ENCODE measurements at places on chromosomes 5 and 9. TPM values are rescaled to one million over a fixed set of nuclear protein-coding genes. Genes with fewer than 3 reads are reported as not detected.

The SLC4A9 gene
- total RNA-seq = 0.22 TPM

The UQCRQ gene
- total RNA-seq = 391 TPM

The IFNK gene
- not detected for total RNA-seq

The SLC6A19 gene
- 0.32 TPM for total RNA-seq

The HARS2 gene
- 15.9 TPM for total RNA-seq

The TAF11L10 gene
- not detected for total RNA-seq

The ZNF300 gene
- total RNA-seq = 2.4 TPM

GRCh38 chr5:178415353-178415752 lies 174.8 kb downstream of the COL23A1 start:
- DNase-seq = peak; percentile 82

DNA sequence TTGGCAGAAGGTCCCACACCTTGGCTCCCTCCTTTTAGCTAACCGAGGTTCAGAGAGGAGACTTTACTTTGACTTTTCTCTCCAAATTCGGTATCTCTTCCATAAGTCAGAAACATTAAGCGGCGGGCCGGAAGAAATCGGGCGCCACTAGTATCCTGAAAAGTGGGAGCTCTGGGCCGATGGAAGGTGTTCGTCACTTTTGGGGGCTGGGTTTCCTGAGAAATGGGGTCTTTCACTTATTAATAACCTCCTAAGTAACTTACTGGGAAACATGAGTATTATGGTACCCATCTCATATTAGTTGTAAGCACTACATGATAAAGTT lies 716 bp downstream of the STX17 start:
- no peak for DNase-seq

- DNase-seq = no peak
These were observed 16.7 kb downstream of the SLC28A3 start for GRCh38 chr9:84323858-84324257.

DNA sequence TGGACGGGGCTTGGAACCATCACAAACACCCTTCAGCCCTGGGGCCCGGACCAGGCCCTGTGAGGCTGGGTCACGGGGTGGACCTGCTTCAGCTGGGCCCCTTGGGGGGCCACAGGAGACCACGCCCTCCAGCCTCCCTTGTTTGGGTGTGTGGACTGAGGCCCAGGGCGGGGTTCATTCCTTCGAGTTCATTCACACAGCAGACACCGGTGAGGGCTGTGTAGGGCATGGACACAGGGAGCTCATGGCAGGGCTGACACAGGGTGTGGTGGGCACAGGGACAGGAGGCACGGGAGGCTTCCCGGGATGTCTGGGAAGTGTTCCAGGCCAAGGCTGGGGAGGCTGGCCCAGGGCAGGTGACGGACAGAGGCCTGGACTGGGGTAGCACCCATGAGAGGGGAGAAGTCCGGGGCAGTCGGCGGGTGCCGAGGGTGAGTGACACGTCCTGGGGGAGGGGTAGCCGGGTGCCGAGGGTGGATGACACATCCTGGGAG lies 8.9 kb downstream of the DNLZ start:
- DNase-seq = no peak

GRCh38 chr9:33264003-33264472 lies 470 bp downstream of the BAG1 start:
- no peak for DNase-seq

DNA sequence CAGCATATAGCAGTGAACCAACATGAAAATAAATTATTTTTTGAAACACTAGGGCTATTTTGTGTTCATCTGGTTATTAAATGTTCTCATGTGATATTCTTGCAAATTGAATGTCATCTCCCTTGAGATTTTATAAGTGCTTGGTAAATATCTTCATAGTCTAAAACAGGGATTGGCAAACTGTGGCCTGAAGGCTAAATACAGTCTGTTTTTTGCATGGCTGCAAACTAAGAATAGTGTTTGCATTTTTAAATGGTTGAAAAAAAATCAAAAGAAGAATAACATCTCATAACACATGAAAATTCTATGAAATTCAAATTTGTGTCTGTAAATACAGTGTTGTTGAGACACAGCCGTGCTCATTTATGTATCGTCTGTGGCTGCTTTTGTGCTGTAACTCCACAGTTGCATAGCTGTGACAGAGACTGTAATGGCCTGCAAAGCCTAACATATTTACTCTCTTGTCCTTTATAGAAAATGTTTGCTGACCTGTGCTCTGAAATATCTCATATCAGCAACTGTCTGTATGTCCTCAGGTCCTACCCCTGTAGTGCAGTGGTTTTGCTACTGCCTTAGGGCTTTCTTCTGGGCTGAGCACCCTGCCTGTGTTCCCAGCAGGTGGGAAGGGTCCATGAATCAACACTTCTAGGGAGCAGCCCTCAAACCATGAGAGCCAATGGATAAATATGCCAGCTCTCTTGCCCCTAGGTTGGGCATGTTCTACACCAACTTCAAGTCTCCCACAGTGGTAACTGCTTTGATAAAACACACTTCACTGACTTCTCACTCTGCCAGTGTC lies 41.7 kb upstream of the ARRDC3 start:
- no peak for DNase-seq

DNA sequence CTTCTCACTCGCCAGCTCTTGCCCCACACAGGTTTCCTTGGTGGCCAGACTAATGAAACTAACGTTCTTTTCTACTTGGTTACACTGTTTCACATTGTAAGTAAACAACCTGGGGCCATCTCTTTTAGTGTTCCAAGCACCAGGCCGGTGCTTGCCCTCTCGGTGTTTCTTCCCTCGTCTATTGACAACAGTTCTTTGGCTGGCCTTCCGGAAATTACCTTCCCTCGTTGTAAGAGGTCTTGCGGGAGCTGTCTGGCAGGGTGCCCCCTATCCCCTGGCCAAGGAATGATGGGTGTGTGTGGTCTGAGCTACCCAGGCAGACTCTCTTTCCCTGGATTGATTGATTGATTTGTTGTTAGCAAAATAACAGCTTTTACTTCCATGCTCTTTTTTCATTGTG lies 918 bp upstream of the MYMK start:
- no peak for DNase-seq

DNA sequence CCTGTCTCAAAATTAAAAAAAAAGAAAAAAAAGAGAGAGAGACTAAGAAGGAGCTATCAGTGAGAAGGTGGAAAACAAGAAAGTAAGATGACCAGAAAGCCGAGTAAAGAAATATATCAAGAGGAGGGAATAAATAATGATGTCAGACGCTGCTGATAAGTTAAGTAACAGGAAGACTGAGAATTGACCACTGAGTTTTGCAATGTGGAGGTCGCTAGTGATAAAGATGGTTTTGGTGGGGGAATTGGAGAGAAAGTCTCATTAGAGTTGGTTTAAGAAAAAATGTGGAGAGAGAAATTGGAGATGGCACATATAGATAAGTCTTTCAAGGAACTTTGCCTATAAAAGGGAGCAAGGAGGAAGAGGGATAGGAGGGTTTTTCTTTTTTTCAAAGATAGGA lies 91.9 kb downstream of the RAD23B start:
- no peak for DNase-seq

GRCh38 chr5:36305571-36306326 lies 4.0 kb upstream of the RANBP3L start:
- DNase-seq = no peak

DNA sequence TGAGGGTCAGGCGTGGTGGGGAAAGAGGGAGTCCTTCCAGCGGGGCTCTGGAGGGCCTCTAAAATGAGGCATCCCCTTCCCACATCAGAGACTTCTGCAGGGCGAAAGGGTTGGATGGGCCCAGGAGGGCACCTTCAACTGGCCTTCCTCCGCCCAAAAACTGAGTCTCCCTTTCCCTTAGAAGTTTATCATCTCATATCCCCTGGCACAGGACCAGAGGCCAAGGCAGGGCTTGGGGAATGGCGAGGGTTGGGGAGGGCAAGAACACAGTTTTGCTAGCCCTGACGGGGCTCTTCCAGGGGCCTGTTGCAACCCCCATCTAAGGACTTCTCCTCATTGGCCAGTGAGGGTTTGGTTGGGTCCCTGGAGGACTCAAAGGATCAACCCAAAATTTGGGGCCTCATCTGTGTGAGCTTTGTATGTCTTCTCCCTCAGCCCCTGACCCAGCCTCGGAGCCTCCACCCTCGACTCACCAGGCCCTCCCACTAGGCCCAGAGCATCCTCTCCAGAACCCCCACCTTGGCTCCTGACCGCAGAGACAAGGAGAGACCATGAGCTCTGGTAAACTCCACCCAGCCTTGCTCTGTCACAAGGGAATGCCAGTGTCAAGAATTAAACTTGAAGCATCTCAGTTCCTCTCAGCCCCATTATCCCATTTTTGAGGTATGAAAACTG lies 24.1 kb downstream of the AQP7 start:
- peak; percentile 81 for DNase-seq

DNA sequence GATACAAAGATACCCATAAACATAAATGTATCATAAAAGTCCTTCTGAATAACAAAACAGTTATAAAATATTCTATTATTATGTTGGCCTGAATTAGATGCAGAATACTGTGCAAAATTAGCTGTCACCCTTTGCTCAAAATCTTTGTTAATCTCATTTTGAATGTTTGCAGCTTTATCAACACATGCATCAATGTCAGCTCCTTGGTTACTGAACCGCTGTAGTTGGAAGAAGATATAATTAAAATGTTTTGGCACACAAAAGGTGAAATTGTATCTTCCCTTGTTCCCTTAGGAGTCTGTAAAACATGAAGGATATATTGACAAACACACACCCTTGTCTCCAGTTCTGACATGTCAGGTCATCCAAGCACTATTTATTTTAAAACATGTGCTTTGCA lies 146.3 kb upstream of the POU5F2 start:
- no peak for DNase-seq

DNA sequence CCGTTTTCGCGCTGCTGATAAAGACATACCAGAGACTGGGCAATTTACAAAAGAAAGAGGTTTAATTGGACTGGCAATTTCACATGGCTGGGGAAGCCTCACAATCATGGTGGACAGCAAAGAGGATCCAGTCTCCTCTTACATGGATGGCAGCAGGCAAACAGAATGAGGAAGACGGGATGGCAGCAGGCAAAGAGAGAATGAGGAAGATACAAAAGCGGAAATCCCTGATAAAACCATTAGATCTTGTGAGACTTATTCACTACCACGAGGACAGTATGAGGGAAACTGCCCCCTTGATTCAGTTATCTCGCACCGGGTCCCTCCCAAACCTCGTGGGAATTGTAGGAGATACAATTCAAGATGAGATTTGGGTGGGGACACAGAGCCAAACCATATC lies 95.0 kb downstream of the OSTF1 start:
- DNase-seq = no peak

DNA sequence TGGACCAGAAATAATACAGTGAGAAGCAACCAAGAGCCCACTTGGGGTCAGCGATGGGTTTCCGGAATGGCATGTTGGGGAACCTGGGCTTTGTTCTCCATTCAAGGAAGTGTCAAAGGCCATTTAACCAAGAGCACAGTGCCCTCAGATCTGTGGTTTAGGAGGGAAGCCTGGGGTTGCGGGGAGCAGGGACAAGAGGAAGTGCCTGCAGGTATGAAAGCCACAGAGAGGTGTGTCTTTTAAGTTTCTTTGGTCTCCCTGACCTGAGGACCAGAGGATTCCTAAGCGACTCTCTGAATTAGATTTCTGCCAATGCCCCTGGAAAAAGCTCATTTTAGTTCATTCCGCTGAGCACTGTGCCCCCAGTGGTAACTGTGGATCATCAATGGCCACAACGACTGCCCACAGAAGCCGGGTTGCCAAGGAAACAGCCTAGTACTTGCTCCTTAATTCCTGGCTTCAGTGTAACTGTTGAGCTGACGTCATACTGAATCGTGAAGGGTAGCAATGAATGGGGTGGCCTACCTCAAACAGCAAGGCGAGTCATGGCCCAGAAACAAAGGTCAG lies 107.3 kb upstream of the SPIN1 start:
- DNase-seq = peak; percentile 43

DNA sequence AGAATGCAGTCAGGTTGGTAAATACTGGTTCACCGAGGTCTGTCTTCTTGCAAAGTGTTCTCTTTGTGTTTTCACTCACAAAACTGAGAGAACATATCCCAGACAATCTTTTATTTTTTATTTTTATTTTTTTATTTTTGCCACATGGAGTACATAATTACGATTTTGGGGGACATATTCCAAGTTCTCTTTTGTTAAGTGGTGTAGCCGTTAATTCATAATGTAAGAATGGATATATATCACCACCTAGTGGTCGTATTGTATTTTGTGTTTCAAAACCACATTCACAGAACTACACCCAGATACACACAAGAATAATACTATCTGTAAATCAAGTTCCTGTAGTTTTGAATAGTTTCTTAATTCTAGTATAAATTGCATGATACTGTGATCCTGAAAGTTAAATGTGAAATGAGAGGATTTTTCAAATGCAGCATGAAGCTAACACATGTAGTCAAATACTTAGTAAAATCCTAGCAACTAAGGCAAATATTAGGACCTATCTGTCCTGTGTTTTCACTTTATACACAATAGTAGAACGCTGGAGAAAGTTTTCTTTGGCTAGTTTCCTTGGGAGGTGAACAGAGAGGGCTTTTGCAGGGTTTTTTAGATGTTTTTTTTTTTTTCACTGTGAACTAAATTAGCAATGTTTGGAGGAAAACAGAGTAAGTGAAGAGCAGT lies 92.7 kb downstream of the VCAN start:
- DNase-seq = no peak

DNA sequence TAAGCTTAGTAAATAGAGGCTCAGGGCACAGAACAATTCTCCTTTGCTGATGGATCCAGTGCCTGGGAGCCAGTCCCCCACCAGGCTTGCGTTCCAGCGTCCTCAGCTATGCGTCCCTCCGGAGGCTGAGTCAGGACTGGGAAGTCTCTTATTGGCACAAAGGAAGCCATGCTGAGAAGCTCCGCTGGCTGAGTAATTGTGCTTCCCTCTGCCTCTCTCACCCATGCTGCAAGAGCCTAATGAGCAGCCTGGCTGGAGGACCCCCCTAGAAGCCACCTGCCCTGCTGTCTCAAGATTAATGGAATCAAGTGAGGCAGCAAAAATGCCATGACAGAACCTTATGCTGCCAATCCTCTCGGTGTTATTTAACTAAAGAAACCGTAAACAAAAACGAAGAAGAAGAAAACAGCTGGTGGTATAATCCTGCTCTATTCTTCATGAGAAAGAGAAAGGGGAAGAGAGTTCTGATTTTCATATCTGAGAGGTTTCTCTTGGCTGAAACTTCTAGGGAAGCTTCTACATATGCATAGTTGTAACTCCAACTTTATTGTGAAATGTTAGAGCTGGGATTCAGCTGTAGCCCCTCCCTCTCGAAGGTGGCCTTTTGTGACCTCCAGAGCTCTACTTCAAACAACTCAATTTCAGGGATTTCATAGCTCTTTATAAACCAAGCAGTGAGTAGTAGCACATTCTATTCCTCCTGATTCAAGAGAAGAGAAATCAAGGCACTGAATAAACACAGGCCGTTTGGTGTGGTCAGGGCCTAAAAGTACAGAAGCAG lies 185.4 kb upstream of the SEMA6A start:
- DNase-seq = no peak

GRCh38 chr9:4967523-4967922 lies 17.5 kb upstream of the JAK2 start:
- DNase-seq = no peak

Data from mesenteric fat pad (tissue), 1 donor.